Cortex of kidney (tissue), 1 donor: ENCODE measurements at places on chromosomes 12 and 14.

DNA sequence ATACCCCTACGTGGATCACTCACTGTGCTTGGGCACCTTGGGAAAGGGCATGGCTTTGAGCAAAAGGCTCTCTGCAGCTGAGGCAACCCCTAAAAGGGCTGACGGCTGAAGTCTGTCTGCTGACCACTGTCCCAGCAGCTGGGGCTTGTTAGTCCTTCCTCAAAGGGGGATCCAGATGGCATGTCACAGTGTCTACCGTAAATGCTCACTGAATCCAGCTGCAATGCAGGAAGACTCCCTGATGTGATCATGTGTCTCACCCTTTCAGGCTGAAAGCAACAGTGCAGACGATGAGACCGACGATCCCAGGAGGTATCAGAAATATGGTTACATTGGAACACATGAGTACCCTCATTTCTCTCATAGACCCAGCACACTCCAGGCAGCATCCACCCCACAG, 12.4 kb downstream of the OAS1 start:
- no peak for DNase-seq

- DNase-seq: no peak
Observed at GRCh38 chr14:53955671-53956426, 776 bp downstream of the BMP4 start.

DNA sequence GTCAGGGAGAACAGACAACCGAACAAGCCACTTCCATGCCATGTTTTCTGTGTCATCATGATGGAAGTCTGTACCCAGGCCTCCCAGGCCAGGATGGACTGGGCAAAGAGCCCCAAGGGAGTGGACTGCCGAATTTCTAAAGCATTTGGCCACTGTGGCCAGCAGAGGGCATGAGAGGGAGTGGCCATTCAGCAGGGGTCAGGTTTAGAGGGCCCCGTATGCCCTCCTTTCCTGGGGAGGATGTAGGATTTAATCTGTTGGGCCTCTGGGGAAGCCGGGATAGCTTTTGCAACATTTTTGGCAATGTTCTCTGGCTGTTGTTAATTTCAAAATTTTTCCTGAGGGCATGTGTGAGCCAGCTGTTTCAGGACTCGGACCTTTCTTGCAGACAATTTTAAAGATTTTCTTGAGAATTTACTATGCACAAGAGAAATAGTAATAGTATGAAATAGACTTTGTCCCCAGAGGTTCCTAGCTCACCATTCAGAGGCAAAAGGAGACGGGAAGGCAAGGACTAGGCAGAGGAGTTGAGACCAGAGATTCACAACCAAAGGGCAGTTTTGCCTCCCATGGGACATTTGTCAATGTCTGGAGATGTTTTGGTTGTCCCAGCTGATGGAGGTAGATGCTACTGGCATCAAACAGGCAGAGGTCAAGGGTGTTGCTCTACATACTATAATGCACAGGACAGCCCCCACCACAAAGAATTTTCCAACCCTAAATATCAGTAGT, 18.0 kb downstream of the ACACB start:
- no peak for DNase-seq

- DNase-seq: no peak
Observed at GRCh38 chr14:57833323-57833722, 32.6 kb downstream of the SLC35F4 start.

GRCh38 chr12:56321027-56321426, 5.2 kb upstream of the CNPY2 start:
- no peak for DNase-seq
